ENCODE measurements at places on chromosomes 6 and 20.

DNA sequence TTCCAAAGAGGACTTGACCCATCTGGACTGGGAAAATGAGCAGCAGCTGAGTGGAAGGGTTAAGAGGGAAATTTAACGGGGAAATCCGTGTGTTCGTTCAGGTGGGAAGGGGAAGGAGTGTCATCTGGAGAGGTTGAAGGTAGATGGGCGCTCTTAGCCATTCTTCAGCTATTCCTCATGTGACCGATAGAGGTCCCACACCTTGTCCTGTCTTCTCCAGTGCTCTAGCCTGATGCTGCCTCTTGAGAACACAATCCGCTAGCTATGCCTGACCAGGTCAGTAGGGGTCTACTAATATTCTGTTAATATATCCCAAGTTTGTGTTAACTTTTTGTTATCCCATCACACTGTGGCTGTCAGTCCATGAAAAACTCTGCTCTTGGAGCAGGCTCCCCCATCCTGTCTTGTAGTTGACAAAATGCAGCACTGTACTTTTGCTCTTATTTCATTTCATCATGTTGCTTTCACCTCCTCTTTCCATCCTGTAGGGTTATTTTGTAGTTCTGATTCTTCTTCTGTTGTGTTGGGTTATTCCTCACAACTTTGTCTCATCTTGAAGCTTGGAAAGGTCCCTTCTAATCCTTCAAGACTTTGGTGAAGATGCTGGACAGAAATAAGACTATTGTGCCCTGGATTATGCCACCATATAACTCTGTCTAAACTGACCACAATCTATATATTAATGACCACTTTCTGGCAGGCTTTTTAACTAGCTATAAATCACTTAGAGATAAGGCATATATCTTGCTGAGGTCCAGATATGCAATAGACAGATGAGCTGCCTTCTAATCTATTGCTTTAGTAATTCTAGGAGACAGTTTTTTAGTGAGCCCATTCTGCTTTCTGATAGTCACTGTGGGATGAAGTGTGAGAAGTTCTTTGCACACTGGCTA, 123.4 kb upstream of the SUPT3H start:
- DNase-seq: peak; percentile 91

DNA sequence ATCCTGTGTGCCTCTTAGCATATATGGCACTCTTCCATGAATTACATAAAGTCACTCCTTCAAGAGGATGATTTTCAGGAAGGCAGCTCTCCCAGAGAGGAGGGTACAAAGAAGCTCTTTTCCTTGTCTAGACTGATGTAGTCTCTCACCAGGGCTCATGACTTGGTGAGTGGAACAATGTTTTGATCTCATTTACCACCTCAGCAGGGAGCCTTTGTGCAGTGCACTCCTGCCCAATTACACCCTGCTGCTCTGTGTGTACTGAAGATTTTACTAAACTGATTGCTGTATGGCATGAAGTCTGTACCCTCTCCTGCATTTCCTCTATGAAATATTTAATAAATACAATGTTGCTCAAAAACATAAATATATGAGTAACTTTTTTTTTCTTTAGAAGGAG, 598.3 kb upstream of the HS3ST5 start:
- DNase-seq: peak; percentile 59

GRCh38 chr6:40511884-40512283, 75.3 kb downstream of the LRFN2 start:
- no peak for DNase-seq

GRCh38 chr20:50308513-50309279, 118.1 kb downstream of the CEBPB start:
- peak; percentile 79 for DNase-seq

GRCh38 chr20:25022680-25023079, 30.1 kb upstream of the APMAP start:
- no peak for DNase-seq

- DNase-seq: peak; percentile 70
Measured at GRCh38 chr6:89411145-89412070, 665 bp downstream of the RRAGD start.

Measured in mesendoderm (in vitro differentiated cells).